GM06990 (cell line): ENCODE measurements at places on chromosomes 12 and 14.

- no peak for DNase-seq
These were observed 297.9 kb upstream of the AMIGO2 start for GRCh38 chr12:47377414-47378221.

- DNase-seq, result no peak
These were observed 20.8 kb downstream of the SNRNP35 start for GRCh38 chr12:123478762-123479161.

DNA sequence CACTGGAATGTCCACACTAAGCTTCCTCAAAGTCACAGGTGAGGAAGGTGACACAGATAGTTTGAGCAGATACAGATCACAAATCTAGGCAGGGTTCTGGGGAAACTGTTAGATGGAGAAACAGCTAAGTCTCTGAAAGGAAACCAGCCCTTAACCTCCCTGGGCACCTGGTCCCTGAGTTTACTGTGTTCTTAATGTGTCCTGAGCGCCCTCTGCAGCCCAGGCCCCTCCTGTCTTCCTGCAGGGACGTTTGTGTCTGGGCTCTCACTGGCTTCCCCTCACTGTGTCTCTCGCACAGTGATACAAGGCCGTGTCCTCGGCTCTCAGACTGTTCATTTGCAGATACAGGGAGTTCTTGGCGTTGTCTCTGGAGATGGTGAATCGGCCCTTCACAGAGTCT lies 684.3 kb downstream of the TMEM121 start:
- DNase-seq, result no peak

GRCh38 chr12:2101771-2102170 lies 49.0 kb downstream of the CACNA1C start:
- no peak for DNase-seq

GRCh38 chr14:75748336-75748735 lies 87.3 kb downstream of the TTLL5 start:
- no peak for DNase-seq

DNA sequence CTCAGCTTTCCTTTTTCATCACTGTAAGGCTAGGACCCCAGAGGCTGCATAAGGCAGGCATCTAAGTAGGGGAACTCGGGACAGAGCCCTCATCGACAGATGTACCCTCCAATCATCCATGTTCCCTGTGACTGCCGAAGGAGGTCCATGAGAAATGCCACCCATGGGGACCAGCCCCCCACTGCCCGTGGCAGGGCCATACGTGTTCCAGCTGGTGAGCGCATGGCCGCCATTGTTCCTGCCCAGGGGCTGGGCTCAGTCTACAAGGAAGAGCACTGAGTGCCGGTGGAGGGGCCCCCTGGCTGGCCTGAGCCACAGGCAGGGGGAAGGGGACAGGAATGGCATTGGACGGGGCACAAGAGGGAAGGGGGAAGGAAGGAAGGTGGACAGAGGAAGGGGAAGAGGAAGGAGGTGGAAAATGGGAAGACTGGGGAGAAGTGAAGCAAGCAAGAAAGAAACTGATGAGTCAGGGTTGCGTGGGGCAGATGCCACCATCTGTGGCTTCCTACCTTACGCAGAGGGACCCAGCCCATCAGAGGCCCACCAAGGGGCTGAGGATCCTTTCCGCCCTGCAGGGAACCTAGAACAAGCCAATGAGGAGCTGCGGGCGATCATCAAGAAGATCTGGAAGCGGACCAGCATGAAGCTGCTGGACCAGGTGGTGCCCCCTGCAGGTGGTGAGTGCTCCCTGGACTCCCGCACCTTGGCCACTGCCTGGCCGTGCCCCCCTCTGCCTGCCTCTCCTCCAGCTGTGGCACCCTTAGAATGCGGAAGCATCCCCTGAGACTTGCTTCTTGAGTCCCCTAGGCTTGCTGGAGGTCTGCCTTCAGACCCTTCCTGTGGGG lies 120.6 kb upstream of the FKBP4 start:
- no peak for DNase-seq

DNA sequence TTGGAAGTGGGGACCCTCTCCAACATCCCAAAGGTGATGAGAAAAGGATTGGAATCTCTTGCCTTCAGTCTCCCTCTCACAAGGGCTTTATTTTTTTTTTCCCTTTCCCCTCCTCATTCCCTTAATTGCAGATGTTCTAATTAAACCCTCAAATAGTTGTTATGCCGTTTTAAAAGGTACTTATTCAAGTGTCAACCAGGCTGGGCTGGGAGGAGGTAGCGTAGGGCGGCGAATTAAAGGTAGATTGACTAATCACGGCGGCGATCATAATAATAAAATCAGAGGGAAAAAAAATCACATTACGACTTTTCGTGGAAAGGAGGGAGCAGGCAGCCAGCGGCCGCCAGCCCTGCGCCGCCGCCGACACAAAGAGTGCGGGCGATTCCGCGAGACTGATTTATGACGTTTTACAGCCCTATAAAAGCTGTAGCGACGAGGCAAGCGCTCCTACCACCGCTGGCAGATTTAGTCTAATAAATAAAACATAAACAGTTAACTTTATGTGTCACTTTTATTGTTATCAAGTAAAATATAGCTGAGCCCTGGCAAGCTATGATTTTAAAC lies 1.7 kb upstream of the HOXC4 start:
- no peak for DNase-seq

DNA sequence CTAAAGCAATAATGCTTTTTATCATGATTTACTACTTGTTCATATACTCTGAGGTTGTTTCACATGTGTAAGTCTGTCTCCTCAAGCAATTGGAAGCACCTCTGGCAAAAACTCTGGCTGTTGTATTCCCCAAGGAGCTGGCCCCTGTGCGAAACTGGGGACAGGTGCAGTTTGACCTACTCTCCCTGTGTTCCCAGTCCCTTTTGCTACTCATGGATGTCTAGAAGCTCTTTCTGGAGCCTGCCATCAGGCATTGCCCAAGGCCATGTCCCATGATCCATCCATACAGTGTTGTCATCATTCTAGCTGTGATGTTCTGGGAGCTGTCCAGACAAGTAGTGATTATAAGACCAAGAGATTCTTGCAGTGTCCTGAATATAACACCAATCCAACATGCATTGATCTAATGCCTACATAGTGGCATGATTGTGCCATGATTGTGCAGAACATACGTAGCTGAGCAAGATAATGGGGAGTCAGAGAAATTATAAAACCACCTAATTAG lies 14.9 kb downstream of the AKAP6 start:
- DNase-seq, result no peak

DNA sequence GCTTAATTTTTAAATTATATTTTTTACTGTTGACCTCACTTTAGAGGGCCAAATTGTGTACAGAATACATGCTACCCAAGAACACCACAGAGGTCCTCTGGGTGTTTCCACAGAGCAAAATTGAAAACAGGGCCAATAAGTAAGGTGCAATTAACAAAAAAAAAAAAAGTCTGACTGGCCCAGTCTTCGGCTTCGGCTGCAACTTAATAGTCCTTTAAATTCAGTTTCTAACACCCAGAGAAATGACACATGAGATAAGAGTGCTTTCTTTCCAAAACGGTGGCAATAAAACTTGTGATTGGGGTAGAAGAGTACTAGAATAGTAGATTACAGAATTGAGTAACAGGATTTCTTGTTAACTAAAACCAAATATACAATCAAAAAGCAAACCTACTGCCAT lies 81.3 kb downstream of the MED13L start:
- DNase-seq, result no peak

DNA sequence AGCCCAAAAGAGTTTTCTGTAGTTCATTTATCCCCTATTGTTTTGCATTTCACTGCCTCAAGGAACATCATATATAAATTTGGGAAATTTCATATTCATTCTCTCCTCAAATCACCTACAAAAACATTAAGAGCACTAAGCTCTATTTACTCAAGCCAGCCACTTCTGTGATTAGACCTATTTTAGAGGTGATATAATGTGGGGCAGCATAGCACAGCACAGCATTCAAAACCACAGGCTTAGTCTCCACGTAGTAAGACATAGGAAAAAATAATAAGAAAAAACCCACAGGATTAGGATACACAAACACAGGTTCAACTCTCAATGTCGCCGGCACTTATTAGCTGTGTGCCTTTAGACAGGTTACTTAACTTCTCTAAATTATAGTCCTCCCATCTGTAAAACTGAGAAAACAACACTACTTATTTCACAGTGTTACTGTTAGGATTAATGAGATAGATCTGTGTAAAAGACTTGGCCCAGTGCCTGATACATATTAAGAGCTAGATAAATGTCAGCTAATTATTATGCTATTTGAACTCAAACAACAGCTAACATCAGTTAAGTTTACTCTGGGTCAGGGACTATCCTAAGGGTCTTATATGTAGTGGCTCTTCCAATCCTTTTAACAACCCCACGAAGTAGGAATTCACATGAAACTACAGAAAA lies 20.3 kb downstream of the DCAF5 start:
- DNase-seq, result no peak

DNA sequence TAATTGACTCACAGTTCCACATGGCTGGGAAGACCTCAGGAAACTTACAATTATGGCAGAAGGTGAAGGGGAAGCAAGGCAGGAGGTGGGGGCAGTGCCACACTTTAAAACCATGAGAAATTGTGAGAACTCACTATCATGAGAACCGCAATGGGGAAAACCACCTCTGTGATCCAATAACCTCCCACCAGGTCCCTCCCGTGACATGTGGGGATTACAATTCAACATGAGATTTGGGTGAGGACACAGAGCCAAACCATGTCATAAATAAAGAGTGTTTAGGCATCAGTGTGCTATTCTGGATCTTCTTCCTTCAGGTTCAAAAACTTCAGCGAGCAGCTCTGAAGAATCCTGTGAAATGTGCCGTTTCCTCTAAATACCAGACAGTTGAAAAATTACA lies 9.7 kb downstream of the DDX47 start:
- no peak for DNase-seq

- DNase-seq, result no peak
These were observed 74.0 kb downstream of the TSPAN9 start for GRCh38 chr12:3150931-3151835.
